Memory B cell (primary cell): ENCODE measurements at places on chromosomes 1 and 21.

DNA sequence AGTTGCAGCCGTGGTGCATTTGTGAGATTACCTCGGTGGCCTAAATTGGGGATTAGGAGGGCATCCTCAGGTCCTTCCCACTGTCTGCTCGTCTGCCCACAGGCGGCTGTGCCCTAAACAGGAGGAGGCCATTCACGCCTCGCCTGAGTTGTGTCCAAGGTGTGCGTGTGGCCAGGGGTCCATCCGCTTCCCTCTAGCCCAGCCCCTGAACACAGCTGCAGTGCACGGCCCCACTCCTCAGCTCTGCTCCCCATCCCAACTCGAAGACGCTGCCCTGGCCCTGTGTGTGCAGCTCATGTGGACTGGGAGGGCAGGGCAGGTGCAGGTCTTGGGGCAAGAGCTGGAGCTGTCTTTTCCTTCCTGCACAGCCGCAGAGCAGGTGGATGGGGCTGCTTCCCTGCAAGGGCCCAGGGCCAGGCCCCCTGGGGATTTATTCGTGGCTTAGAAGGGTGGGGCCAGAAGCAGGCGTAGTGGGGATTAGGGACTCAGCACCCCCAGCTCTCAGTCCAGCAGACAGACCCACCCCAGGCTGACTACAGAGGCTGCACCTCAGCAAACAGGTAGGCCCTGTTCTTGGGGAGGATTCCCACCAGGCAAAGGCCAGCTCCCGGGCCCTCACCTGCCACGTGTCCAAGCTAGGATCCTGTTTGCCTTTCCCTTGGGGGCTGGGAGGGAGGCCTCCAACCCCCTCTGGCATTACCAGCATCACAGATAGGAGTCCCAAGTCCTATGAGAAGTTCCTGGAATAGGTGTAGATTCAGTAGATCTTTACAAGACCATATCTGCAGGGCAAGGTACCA lies 4.3 kb downstream of the GUK1 start:
- H3K27ac ChIP-seq: no peak overlapping the region
- no peak overlapping the region for H3K4me3 ChIP-seq
- H3K4me1 ChIP-seq: peaks cover 16% of the 10 kb centered on the region

DNA sequence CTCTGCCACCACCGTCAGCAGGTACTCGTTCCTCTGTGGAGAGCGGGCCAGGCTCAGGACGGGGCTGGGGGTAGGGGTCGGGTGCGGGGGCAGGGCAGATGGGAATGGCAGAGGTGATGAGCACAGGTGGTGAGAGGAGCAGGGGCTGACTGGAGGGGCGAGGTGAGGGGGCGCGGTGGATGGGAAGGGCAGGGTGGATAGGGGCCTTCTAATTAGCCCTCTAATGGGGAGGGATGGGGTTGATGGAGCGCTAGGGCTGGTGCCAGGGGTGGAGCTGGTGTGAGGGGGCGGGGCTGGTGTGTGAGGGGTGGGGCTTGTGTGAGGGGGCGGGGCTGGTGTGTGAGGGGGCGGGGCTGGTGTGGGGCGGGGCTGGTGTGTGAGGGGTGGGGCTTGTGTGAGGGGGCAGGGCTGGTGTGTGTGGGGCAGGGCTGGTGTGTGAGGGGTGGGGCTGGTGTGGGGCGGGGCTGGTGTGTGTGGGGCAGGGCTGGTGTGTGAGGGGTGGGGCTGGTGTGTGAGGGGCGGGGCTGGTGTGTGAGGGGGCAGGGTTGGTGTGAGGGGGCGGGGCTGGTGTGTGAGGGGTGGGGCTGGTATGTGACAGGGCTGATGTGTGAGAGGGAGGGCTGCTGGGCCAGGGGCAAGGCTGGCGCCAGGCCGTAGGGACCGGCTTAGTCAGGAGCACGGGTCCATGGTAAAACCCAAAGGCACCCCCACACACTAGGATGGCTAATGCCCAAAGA lies 5.9 kb downstream of the KRTAP10-1 start:
- H3K27ac ChIP-seq: no peak overlapping the region
- no peak overlapping the region for H3K4me3 ChIP-seq
- H3K27me3 ChIP-seq: peaks cover 20% of the 10 kb centered on the region
- H3K4me1 ChIP-seq: peaks cover 4% of the 10 kb centered on the region

GRCh38 chr1:76950306-76950705 lies 83.0 kb downstream of the ST6GALNAC5 start:
- no peak overlapping the region for H3K4me3 ChIP-seq
- H3K27ac ChIP-seq: no peak overlapping the region
- DNase-seq: no peak
- H3K4me1 ChIP-seq: no peaks in the 10 kb centered on the region
- no peaks in the 10 kb centered on the region for H3K27me3 ChIP-seq
- no peaks in the 10 kb centered on the region for H3K36me3 ChIP-seq

- H3K27me3 ChIP-seq: peaks cover 2% of the 10 kb centered on the region
- H3K27ac ChIP-seq: no peak overlapping the region
- H3K4me1 ChIP-seq: no peaks in the 10 kb centered on the region
- DNase-seq: no peak
Measured at GRCh38 chr1:219710529-219711194, 97.8 kb upstream of the ZC3H11B start.

DNA sequence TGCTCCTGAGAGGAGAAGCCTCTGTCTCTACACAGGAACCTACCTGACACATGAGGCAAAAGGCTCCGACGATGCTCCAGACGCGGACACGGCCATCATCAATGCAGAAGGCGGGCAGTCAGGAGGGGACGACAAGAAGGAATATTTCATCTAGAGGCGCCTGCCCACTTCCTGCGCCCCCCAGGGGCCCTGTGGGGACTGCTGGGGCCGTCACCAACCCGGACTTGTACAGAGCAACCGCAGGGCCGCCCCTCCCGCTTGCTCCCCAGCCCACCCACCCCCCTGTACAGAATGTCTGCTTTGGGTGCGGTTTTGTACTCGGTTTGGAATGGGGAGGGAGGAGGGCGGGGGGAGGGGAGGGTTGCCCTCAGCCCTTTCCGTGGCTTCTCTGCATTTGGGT lies 3.9 kb upstream of the ACKR1 start:
- H3K4me1 ChIP-seq: peaks cover 4% of the 10 kb centered on the region
- no peak overlapping the region for H3K27ac ChIP-seq
